Activated effector memory CD4-positive, alpha-beta T cell treated with anti-CD3 and anti-CD28 coated beads, Interleukin-2, amount 50 U/mL, for 16 hours (primary cell): ENCODE measurements at places on chromosomes 2 and 18.

GRCh38 chr2:206918263-206918662 is 21.1 kb upstream of the CPO start:
- DNase-seq, result no peak

DNA sequence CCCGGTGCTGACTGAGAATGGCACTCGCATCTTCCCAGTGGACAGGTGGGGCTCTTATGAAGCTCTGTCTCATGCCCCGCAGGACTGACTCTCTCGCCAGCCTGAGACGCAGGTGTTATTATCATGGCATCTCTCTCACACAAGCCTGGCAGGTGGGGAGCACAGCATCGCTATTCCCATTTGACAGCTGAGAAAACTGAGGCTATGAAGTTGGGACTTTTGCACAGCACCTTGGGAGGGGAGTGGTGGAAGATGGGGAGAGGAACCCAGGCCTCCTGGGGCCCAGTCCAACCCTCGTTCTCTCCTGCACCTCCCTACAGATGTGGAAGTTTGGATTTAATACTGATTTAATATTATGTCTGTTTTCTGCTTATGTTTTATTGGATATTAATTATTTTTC is 9.0 kb upstream of the NTSR2 start:
- peak; percentile 41 for DNase-seq

DNA sequence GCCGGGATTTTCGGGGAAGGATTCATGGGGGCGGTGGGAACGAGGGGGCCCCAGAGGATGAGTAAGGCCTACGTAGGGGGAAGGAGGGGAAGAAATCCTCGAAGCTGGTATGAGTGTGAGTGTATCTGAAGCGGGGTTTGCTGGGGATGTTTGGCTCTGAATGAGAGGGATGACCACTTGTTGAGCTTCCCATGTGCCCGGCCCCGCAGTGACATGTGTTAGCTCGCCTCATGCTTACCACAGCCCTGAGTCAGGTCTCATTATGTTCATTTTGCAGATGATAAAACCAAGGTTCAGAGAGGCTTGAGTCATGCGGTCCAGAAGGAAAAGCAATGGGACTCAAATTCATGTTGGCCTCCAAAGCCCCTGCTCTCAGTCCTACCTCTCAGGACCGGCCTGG is 214.7 kb downstream of the BCL2 start:
- DNase-seq, result no peak

DNA sequence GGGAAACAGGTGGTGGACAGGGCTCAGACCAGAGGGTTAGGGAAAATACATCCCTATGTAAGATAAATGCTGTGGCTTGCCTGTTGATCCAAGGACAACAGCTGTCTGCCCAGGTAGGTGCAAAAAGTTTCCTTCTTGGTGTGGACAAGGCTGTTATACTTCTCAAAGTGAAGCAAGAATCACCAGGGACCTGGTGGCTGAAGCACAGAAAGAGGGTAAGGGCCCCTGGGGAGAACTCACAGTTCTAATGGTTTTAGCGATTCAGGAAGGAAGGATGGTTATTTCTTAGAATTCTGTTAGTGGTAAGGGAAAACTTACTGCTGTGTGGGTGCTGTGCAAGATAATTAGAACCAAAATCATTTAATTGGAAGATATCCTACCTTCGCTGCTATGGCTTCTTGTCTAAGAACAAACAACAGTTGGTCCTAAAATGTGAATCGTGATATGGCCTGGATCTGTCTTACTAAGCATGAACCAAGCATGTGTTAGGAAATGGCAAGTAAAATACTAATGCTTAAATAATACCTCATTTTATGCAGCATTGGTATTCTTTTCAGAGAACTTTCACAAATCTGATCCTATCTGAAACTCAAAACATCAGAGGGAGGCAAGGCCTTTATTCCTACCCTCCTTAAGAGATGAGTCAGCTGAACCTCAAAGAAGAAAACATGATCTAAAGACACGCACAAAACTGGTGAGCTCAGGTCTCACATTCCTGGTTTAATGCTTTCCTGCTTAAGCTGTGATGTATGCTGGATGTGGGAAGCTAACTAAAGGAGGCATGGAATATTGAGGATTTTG is 159.2 kb upstream of the THUMPD2 start:
- no peak for DNase-seq

- DNase-seq, result no peak
These were observed 5.2 kb upstream of the C18orf63 start for GRCh38 chr18:74310411-74310810.

DNA sequence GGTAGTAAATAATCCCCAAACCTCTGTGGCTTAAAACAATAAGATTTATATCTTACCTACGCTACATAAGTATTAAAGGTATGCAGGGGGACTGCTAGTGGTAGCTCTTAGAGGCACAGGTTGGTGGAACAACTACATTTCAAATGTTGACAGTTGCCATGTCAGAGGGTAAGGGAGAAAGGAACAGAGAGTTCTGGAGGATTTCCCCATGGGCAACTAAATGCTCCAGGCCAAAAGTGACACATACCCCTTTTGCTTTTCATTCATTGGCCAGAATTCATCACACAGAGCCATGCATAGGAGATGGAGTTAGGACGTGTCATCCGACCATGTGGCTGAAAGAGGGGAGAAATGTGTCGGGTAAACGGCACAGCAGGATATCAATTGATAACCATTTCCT is 133.2 kb downstream of the NAPG start:
- no peak for DNase-seq

GRCh38 chr18:78784861-78785260 is 194.8 kb upstream of the SALL3 start:
- DNase-seq, result no peak

- no peak for DNase-seq
These were observed 234.9 kb upstream of the CDH2 start for GRCh38 chr18:28411806-28412205.

DNA sequence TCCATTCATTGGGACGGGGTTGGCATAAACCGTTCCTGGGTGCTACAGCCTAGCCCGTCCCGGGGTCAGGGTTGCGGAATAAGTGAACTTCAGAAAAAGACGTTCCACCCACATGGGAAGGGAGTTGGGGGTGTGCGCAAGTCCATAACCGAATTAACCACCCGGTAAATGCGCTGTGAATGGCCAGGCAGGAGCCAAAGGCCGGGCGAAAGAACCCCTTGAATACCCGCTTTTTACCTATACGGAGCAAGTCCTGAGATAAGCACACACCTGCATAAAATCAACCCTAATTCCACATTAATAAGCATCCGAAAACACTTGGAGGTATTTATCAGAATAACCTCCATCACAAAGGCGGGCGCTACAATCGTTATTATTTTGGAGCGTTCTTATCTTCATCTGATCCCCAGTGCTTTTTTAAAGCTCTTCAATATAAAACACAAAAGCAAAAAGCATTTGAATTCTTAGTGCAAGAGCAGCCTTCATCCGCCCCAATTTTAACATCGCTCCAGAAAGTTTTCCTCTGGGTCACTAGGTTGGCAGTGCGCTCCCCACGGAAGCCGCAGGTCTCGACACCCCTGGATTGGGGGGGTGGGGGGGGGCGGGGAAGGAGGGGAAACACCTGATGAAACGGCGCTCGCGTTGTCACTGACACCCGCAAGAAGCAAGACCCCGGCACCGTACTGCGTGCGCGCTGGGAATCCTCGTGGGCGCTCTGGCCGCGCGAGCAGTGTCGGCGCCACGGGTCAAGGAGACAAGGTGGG is 1.2 kb downstream of the SATB2 start:
- DNase-seq, result no peak

DNA sequence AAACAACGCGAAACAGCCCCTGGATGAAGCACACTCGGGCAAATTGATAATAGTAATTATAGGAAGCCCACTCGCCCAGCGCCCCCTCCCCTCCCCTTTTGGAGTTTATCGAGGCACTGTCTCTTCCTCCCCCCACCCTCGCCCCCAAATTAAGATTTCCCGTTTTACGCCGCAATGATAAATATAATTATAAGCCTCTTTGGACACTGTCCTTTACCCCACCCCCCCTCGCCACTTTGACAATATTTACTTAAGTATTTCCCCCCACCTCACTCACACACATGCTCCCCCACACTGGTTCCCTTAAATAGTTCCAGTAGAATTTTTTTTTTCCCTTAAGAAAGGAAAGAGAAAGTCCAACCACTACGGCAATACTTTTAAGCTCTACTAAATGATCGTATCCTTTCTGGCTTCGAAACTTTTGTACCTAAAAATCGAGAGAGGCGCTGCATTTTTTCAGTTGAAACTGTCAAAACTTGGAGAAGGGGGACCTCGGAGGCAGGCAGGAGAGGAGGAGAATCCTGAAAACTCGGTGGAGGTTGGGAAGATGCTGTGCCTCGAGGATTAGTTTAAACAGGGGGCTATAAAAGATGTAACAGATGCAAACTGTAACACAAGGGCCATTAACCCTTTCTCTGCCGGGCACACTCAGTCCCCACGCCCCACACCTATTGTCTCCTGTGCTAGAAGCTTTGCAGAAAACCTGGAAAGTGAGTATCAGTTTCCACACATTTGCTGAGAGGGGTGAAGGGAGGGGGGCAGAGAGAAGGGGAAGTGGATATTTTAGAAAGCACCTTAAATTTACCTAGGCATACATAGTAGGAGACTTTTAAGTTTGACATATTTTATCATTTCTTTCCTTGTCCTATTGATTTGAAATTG is 1.8 kb downstream of the ZEB2 start:
- no peak for DNase-seq

GRCh38 chr2:128775217-128775913 is 456.7 kb upstream of the HS6ST1 start:
- peak; percentile 46 for DNase-seq

- no peak for DNase-seq
These were observed 11.6 kb downstream of the OXER1 start for GRCh38 chr2:42752314-42752713.

DNA sequence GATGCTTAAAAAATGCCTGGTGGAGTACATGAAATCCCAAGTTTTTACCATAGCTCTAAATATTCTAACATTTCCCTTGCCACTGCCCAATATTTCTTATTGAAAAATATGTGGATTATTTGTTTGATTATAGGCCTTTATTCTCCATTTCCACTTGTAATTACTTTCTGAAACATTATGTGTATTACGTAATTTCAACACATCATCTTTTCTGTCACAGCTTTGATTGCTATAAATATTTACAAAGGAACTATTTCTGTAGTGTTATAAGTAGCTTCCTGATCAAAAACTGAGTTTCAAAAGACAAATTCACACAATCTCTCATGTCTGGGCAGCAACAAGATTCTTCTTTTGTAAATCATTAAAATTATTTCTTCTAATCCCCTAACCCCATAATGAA is 859.6 kb upstream of the CRIM1 start:
- DNase-seq, result no peak

- no peak for DNase-seq
These were observed 29.4 kb downstream of the ZFP36L2 start for GRCh38 chr2:43196768-43197587.

DNA sequence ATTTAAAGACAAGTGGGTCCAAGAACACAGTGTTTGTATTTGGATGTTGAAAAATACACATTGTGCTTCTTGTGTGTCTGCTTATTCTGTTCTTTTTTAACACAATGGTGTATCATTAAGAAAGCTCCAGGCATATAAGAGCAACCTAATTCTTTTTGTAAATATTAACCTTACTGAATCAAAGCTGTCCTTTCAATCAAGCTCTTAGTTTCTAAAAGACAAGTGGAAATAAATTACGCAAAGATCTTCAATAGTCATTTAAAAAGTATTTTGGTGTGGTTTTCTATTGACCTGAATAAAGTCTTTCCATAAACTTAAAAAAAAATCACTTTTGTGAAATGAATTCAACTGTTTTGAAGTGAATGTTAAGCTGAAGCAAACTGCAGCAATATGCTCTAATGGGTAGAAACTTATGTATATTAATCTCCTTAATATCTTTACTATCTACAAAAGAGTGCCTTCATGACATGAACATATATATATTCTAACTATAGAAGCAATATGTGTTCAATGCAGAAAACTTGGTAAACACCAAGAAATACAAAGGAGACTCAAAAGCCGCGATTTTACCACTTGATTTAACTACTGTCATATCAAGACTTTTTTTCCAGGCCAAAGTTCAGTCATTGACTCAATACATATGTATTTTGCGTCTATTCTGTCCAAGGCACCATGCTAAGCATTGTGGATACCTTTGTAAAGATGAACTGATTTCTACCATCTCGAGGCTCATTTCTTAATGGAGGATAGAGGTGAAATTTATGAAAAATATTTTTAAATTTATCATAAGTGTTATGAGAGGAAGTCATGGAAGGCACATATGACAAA is 97.7 kb downstream of the ARHGAP15 start:
- no peak for DNase-seq

- peak; percentile 21 for DNase-seq
These were observed 24.4 kb downstream of the CAPG start for GRCh38 chr2:85385746-85386145.

DNA sequence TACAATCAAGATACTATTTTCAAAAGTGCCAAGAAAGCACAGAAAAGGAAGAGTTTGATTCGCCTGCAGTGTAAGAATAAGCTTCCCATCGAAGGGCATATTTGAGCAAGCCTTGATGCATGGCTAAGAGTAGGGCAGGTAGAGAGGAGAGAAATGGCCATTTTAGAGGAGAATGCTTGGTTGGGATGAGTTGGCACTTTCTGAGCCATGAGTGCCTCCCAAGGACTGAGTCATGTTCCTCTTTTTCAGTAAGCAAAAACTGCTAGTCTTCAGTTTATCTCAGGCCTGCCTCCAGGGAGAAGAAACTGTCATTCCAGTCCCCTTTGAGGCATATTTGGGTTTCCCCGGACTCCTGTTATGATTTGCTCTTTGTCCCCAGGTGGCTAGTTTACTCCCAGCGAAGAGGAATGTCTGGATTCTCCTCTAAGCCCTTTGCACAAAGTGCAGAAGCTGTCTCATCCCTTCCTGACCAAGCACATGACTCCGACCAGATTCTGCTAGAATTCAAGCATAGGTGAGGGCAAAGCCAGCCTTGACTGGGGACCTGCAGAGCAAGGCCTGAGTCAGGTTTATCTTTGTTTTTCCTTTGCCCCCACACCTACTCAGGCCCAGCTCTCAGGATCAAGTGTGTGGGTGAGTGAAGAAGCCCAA is 115.2 kb downstream of the TTC32 start:
- no peak for DNase-seq
